Ureter (tissue), 1 donor: ENCODE measurements at places on chromosomes 12 and 14. TPM values are rescaled to one million over a fixed set of nuclear protein-coding genes. Genes with fewer than 3 reads are reported as not detected.

- no peak for DNase-seq
These were observed 1.9 kb downstream of the ASCL1 start for GRCh38 chr12:102959391-102959790.

DNA sequence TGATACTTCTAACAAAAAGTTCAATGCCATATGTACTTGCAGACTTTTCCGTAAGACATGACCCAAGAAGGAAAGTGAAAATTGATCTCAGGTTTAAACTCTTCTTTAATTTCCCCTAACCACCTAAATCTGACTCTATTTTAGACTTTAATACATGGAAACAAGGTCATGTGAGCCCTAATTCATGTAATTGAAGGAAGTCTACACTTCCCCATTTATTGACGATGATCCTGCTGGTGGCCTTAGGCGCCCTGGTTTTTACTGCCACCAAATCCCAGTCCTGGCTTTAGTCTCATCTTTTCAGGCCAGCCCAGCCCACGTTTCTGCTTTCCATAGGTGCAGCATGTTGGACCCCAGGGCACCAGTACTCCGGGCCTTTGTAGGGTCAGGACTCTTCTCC, 157.9 kb downstream of the PELI2 start:
- DNase-seq, result no peak

- DNase-seq, result no peak
These were observed 26.8 kb downstream of the RFLNA start for GRCh38 chr12:124321556-124322270.

GRCh38 chr12:115867854-115868253, 409.6 kb downstream of the MED13L start:
- DNase-seq, result no peak

DNA sequence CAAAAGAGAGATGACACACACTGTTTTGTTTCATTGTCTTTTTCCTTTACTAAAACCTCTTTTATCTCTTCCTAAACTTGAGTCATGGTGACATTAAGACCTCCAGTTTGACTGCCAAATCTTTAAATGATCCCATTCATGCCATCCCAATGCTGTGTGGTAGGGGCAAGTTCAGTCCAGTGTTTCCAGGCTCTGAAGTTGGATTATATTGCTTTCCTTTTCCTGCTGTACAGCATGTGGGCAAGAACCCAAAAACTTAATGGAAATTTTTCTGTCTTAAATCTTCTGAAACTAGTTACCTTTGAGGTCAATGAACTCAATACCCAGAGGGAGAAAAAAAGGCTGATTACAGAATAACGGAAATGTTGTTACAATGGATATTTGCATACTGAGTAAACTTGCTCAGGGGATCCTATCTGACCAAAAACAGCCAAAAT, 187.1 kb upstream of the FAR2 start:
- no peak for DNase-seq

- DNase-seq, result no peak
These were observed 1.7 kb downstream of the BTBD7 start for GRCh38 chr14:93331002-93331727.

- no peak for DNase-seq
These were observed 40.5 kb downstream of the ESR2 start for GRCh38 chr14:64253672-64254071.

Gene TCTN2
- 16.8 TPM for total RNA-seq

Gene ADSS1
- total RNA-seq, result 11.0 TPM

DNA sequence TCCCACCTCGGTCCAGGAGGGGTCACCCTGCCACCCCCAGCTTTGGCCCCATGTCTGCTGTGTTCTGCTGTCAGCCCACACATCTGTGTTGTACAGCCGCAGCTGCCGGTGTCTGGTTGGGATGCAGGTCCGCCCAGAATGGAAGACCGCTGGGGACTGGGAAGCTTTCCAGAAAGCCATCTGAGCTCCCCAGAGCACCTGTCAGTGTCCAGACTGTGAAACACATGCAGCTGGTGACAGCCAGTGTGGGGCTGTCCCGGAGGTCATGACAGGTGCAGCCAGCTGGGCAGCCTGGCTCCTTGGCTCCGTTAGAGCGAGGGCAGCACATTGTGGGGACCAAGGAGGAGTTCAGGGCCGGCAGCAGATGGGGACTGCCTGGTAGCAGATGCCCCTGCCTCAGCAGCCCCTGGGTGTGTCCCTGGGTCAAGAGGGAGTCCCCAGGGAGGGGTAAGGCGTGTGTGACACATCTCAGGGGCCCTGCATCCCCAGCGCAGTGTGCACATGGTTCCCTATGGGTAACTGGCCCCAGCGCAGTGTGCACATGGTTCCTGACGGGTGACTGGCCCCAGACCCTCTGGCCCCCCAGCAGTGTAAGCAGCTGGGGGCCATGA, 16.4 kb downstream of the CEP170B start:
- no peak for DNase-seq

Gene KCTD10
- total RNA-seq, result 86.9 TPM
